ENCODE measurements at places on chromosomes 5 and 9.

DNA sequence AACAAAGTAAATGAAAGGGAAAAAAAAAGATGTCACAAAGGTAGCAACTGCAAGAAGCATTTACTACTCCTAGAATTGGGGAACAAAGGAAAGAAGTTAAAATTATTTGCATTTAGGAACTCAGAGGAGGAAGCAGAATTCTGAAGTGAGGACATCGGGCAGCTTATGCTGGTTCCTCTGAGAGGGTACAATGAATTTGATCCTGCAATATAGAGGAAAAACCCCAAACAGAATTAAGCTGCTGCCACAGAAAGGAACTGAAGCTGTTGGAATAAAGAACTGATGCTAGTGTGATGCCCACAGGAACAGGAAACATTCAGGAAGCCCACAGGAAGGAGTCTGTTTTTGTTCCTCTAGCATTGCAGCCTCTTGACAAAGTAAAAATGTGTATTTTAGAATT lies 22.3 kb upstream of the TBCA start:
- no peak for DNase-seq

DNA sequence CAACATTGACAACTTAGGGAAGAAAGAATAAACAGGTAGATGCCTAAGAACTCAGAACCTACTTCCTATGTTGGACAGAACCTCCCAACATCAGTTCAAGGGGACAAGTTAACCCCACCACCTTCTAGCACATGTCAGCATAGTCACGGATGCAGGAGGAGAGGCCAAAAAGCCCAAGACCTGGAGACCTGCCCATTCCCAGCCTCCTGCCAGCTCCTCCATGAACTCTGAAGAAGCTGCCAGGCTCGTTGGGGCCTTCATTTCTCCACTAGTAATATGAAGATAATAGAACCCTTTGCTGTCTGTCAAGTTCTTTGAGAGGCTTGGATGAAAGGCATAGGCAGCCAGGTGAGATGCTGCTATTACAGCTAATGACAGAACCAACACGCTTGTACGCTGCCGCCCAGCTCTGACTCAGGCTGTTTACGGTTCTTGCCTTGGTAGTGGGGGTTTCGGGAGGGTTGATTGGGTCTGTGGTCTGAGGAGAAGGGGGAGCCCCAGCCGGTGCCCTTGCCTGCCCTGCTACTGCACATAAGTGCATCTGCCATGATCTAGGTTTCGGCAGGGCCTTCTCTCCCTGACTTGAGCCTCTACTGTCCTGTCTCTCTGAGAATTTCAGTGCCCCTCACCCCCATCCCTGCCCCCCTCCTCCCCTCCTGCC lies 82.2 kb downstream of the NRG2 start:
- DNase-seq: no peak

GRCh38 chr9:124439686-124440243 lies 10.5 kb upstream of the ADGRD2 start:
- DNase-seq: no peak

- no peak for DNase-seq
These were observed 24.2 kb downstream of the HMCN2 start for GRCh38 chr9:130289711-130290241.

- no peak for DNase-seq
These were observed 84.0 kb downstream of the PALM2AKAP2 start for GRCh38 chr9:109863961-109864360.

- no peak for DNase-seq
These were observed 509.2 kb downstream of the CSNK1G3 start for GRCh38 chr5:124021066-124021641.

- DNase-seq: no peak
These were observed 205.5 kb upstream of the EFNA5 start for GRCh38 chr5:107876261-107876660.

DNA sequence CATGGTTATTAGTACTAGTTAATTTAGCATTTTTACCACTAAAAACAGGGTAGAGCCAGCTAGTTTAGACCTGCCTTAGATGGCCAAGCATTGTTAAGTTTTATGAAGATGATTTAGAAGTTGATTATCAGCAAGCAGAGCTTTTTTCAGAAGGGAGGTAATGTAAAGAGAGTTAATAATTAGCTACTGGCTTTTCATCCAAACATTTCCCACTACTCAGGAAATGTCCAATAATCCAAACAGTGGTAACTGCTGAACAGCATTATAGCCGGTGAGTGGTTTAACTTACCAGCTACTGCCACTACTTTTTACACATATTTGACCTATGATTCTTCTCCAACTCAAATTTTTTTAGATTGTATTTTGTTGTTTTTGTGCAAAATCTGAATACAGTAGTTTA lies 1.7 kb downstream of the ITGA1 start:
- DNase-seq: no peak

DNA sequence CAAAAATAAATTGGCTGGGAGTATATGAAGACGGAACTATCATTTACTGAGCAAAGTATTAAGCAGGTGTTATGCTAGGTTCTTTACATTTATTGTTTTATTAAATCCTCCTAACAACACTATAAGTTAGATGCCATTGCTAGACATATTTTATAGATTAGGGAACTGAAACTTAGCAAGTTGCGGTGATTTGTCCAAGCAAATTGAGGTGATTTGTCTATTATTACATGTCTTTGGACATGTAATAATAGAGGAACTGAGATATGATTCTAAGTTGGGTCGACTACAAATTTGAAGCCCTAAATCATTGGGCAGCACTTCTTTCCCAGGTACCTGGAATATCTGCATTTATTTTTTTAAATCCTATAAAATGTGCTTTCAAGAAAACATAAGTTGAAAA lies 429.9 kb downstream of the GABRG2 start:
- DNase-seq: no peak

- no peak for DNase-seq
These were observed 79.5 kb upstream of the LHFPL2 start for GRCh38 chr5:78727786-78728761.

GRCh38 chr5:14510156-14510734 lies 71.3 kb upstream of the OTULINL start:
- DNase-seq: no peak

DNA sequence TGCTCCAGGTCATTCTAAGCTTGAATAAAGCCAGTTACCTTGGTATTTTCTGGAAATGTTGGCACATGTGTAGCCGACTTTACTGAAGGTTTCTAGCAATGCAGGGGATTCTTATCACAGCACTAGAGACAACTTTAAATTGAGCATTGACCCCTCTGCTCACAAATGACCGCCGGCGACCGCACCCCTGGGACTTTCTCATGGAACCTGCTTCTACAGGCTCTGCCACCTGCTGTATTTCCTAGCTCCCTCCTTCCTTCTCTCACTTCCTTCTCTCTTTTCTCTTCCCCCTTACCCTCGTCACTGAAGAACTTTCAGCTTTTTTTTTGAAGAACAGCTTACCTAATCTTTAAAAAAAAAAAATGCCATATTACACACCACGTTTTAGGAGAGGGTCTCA lies 30.9 kb upstream of the DAB2 start:
- DNase-seq: no peak

- DNase-seq: no peak
These were observed 167.4 kb downstream of the ELAVL2 start for GRCh38 chr9:23658376-23659258.

DNA sequence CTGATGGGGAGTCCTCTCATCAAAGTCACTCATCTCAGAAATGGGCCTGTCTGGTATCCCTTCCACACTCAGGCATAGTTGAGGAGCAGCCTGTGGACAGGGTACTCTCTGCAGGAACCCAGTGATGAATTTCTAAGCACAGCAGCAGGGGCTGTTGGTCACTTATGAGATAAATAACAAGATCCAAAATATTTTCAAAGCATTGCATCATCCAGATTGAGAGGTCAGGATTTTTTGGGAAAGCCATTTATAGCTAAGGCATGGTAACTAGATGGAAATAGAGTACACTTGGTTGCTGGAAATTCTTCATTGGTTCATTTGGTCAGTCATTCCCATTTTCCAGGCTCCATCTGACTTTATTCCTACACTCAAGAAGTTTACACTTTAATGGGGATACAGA lies 246.8 kb upstream of the RAI14 start:
- no peak for DNase-seq

DNA sequence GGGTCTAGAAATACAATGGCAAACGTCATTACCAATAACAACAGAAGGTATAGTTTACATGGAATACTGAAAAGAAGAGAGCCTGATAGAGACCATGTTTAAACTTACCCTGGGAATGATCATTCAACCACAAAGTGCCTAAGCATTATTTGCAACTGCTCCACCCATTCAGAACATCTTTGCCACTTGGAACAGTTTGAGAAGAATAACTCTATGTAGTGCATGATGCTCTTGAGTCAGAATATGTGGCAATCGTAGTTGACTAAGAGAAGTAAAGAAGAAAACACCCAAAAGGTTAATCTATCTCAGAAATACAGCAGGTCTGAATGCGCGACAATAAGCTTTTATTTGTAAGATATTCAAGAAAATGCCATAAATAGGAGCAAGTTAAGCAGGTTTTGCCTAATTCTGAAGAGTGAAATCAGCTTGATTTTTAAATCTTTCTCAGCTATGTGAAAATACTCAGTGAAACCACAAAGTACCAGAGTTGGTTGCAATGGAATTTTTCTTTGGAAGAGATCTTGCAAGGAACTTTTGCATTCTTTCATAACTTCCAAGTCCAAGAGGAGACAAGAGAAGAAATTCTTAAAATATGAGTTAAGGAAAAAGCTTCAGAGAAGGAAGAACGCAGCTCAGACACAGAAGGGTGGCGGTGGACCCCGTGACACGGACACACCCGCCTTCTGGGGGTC lies 64.3 kb downstream of the HABP4 start:
- no peak for DNase-seq

GRCh38 chr5:93794954-93795353 lies 53.6 kb upstream of the POU5F2 start:
- DNase-seq: no peak

DNA sequence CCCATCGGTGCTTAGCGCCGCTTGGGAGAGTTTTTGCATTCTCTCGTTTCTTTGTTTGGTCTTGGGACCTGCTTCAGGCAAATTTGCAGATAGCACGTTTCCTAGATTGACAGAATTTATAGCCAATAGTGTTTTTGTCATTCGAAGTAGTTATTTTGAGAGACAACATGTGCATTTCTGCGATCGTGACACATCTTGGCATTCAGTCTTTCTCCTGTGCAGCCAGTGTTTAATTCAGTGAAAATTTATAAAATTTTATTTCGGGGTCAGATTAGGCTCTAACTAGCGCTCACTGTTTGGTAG lies 830 bp downstream of the PRRC1 start:
- DNase-seq: no peak

- no peak for DNase-seq
These were observed 13.0 kb downstream of the SLC38A9 start for GRCh38 chr5:55699041-55699688.

- DNase-seq: no peak
These were observed 25.9 kb downstream of the CD14 start for GRCh38 chr5:140607031-140607430.

- DNase-seq: no peak
These were observed 196.3 kb upstream of the KLF4 start for GRCh38 chr9:107685901-107686300.

DNA sequence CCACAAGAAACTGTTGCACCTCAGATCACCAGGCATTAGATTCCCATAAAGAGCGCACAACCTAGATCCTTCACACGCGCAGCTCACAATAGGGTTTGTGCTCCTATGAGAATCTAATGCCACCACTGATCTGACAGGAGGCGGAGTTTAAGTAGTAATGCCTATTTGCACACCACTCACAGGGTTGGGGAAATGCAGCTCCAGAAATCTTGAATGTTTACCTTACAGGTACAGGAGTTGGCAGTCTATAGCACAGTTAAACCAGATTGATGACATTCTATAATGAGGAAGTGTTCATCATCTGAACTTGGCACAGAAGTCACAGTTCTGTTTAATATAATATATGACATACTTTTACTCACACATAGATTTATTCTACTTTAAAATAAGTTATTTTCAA lies 732.2 kb upstream of the ZNF608 start:
- DNase-seq: no peak

DNA sequence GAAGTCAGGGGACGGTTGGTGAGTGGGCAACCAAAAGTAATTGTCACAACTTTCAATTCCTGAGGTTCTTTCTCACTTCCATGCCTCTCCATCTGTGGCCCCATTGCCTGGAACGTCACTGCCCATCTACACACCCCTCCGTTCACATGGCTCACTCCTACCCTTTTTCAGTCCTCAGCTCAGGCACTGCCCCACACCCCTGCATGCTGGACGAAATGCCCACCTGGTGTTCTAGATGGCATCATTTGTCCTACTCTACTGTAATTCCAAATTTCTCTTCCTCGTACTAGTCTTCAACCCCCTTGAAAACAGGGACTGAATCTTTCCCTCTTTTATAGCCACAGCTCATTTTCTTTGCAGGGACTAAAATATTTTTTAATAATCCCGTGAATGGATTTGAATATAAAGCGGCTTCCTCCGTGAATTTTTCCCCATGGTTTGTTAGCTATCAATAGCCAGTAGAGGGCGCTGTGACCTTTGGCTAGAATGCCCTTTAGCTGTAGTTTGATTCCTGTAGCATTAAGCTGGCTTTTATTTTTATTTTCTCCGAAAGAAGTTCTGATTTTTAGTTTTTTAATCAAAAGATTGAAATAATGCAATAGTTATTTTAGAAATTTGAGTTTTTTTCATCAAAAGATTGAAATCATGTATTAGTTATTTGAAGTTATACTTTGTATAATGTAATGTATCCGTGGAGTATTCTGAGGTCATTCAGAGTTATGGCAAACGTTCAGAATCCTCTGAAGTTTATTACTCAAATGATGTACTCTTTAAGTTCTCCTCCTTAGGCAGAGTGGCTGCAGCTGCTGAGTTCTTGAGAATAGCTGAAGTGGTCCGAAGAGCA lies 232.1 kb downstream of the SH3GL2 start:
- DNase-seq: no peak

DNA sequence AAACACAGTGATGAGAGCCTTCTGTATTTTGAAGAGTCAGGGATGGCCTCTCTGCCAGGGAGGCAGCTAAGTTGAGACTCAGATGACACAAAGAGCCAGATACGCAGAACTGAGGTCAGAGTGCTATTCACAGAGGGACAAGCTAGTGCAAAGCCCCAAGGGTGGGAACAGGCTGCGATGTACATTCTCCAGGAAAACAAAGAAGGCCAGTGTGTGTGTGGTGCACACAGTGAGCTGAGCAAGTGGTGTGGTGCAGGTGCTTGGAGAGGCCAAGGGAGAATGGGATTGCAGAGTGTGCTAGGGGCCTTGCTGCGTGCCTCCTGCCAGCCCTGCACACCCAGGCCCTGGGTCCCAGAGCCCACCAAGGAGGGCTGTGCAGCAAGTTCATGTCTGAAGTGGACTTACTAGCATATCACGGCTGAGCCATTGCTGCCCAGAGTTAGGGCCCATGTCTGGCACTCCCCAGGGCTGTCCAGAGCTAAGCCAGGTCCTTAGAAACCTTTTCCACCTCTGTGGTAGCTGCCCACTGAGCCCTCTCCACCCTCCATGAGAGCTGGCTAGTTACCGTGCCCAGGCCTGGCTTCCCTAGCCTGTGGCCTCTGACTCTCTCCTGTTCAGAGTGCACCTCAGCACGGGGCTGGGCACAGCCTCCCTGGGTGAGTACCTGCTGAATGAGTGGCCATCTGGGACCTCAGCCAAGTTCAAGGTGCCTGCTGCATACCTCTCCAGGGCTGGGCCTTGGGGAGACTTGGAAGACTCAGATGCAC lies 9.3 kb downstream of the SLC25A48 start:
- no peak for DNase-seq

- DNase-seq: no peak
These were observed 18.4 kb upstream of the VPS13A start for GRCh38 chr9:77158772-77159513.

Data from activated T-helper 9 cell treated with anti-CD3 and anti-CD28 coated beads, Interleukin-2, amount 50 U/mL, for 16 hours (primary cell).